ENCODE measurements at places on chromosomes 5 and 9.

- no peak for DNase-seq
Observed at GRCh38 chr5:105581988-105582690, 2019.5 kb upstream of the NUDT12 start.

GRCh38 chr9:128651798-128652197 lies 4.8 kb downstream of the DYNC2I2 start:
- DNase-seq: no peak

DNA sequence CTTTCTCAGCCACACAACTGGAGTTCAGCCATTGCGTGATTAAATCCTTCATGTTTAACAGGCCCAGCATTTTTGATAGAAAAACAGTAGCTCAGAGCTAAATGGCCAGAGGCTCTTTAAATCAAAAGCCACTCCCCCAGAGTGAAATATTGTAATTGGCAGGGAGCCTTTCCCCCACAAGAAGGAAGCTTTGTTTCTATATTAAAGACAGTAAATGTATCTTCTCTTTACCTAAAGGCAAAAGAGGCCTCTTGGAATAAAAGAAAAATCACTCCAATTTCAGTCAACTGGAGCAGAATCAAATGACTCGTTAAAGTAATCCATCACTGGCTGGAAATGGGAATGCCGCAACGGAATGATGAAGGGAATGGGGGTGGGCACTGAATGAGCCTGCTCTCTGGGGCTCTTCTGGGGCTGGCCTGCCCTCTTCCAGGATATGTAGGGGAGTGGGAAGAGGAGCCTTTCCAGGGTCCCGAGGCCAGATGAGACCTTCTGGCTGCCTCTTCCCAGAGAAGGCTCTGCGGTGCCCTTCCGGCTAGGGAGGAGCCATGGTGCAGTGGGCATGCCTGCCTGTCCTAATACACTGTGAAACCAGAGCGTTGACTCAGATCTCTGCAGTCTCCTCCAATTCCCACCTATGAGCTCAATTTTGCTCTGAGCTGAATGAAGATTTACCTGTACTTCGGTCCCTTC lies 45.2 kb downstream of the ANKDD1B start:
- no peak for DNase-seq

GRCh38 chr5:126587551-126588390 lies 7.2 kb downstream of the ALDH7A1 start:
- no peak for DNase-seq

Measured in inflammatory macrophage (primary cell).